Neural cell (in vitro differentiated cells): ENCODE measurements at places on chromosomes 16 and 17. TPM values are rescaled to one million over a fixed set of nuclear protein-coding genes. Genes with fewer than 3 reads are reported as not detected.

SOX9 gene
- polyA plus RNA-seq: 0.34 and 0.68 TPM in 2 replicates

RAB34 gene
- polyA plus RNA-seq: 3.4 and 9.3 TPM in 2 replicates

KRTAP4-4 gene
- not detected in 2 replicates for polyA plus RNA-seq

CDC42EP4 gene
- 19.4 and 29.0 TPM in 2 replicates for polyA plus RNA-seq

RAI1 gene
- 16.9 and 21.0 TPM in 2 replicates for polyA plus RNA-seq

HIGD1B gene
- polyA plus RNA-seq: not detected in 2 replicates

ACE gene
- polyA plus RNA-seq: 1.5 and 2.1 TPM in 2 replicates

MAF gene
- 0.92 and 2.1 TPM in 2 replicates for polyA plus RNA-seq

HBM gene
- not detected in 2 replicates for polyA plus RNA-seq

BICDL2 gene
- polyA plus RNA-seq: 0.37 TPM in 1 of 2 replicates, not detected in the other

KRT222 gene
- 13.6 and 15.1 TPM in 2 replicates for polyA plus RNA-seq

MMP28 gene
- polyA plus RNA-seq: 0.31 TPM in 1 of 2 replicates, not detected in the other

FBXO47 gene
- polyA plus RNA-seq: not detected in 2 replicates

MRC2 gene
- 0.36 and 0.76 TPM in 2 replicates for polyA plus RNA-seq

TP53TG3D gene
- not detected in 2 replicates for polyA plus RNA-seq

PRR14 gene
- polyA plus RNA-seq: 23.3 and 31.2 TPM in 2 replicates
